Stimulated activated CD8-positive, alpha-beta memory T cell treated with anti-CD3 and anti-CD28 coated beads, Interleukin-7, amount 100 ng/mL, for 1 hour (primary cell): ENCODE measurements at places on chromosomes 12 and 14.
A peak's percentile ranks its signal among the peaks of the same experiment; 100 is the strongest.

DNA sequence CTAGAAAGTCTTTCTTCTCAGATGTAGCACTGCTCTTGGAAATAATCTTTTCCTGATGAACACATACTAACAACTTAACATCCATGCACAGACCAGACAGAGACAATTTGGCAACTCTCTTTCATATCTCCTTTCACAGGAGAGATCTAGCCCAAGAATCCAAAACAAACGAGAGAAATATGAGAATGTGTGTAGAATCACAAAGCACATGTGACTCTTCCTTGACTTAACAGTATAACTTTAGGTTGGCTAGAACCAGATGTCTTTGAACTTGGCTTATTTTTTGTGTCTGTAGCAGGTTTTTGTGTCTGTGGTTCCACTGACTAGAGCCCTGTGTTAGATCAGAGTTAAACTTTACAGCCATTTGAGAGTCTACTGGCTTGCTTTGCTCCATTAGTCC lies 114.2 kb downstream of the STXBP6 start:
- no peak for DNase-seq

GRCh38 chr12:19988001-19988400 lies 380.3 kb upstream of the PDE3A start:
- DNase-seq, result no peak

GRCh38 chr14:74867673-74868072 lies 8.3 kb downstream of the PROX2 start:
- peak; percentile 38 for DNase-seq

GRCh38 chr14:81289516-81289915 lies 68.8 kb upstream of the GTF2A1 start:
- DNase-seq, result no peak

GRCh38 chr14:59358102-59358501 lies 107.1 kb downstream of the GPR135 start:
- no peak for DNase-seq

DNA sequence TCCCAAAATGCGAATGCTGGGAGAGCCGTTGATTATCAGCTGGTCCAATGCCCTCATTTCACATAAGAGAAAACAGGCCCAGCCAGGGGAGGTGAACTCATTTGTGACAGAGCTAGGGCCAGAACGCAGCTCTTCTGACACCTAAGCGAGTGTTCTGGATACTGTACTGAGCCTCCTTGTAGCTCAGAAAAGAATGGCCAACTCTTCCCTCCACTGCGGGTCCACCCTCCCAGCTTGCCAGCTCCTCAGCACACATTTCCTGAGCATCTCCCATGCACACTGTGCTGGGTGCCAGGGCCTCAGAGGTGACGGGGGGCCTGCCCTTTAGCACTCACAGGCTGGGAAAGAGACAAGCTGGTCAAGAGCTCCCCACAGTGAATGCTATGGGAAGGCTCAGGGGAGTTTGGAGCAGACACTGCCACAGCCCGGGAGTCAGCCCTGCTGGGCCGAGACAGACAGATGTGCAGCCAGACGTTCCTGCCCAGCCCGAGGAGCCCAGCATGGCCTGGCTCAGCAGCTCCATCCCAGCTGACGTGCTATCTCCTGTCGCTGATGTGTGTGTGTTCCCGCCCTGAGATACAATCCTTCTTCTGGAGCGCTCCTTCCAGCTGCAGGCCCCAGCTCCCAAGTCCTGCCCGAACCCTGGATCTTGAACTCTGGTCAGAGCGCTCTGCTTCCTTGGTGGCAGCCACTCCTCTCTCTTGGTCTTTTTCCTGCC lies 3.5 kb downstream of the CMTM5 start:
- no peak for DNase-seq

GRCh38 chr14:99278836-99279235 lies 6.8 kb upstream of the BCL11B start:
- no peak for DNase-seq

DNA sequence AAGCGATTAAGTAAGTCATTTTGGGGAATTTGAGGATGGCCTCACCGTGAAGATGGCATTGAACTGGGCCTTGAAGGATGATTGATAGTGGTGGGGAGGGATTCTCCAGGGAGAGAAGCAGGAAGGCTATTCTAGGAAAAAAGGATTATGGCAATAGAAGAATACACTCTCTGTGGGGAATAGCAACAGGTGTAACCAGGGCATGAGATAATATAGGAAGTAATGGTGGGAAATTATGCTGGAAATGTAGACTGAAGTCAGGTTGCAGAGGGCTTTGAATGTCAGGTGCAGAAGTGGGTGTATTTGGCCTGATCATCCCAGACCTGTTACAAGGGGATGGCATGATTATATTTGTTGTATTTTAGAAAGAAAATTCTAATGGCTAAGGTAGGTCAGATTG lies 4.6 kb upstream of the ANO4 start:
- DNase-seq, result no peak
